ENCODE measurements at places on chromosomes 1 and 21. TPM values are rescaled to one million over a fixed set of nuclear protein-coding genes. Genes with fewer than 3 reads are reported as not detected.

PODN gene
- total RNA-seq, result not detected

S100A9 gene
- total RNA-seq, result not detected

C1orf167 gene
- total RNA-seq, result 0.25 TPM

FCRL5 gene
- total RNA-seq, result not detected

CR1 gene
- total RNA-seq, result not detected

OR2L8 gene
- not detected for total RNA-seq

GSTM5 gene
- not detected for total RNA-seq

MFSD2A gene
- 2.4 TPM for total RNA-seq

NCSTN gene
- 65.3 TPM for total RNA-seq

Measured in activated CD4-positive, alpha-beta memory T cell treated with anti-CD3 and anti-CD28 coated beads, Interleukin-2, amount 10 ng/mL, durations not matched to agents 7 days and 5 days (primary cell).